ENCODE measurements at places on chromosomes 6 and 20.
A peak's percentile ranks its signal among the peaks of the same experiment; 100 is the strongest.

- DNase-seq = no peak
Measured at GRCh38 chr20:10591946-10592521, 81.8 kb downstream of the JAG1 start.

- DNase-seq = no peak
Measured at GRCh38 chr6:167703781-167704180, 122.9 kb upstream of the AFDN start.

- no peak for DNase-seq
Measured at GRCh38 chr6:129104560-129104959, 221.6 kb downstream of the LAMA2 start.

DNA sequence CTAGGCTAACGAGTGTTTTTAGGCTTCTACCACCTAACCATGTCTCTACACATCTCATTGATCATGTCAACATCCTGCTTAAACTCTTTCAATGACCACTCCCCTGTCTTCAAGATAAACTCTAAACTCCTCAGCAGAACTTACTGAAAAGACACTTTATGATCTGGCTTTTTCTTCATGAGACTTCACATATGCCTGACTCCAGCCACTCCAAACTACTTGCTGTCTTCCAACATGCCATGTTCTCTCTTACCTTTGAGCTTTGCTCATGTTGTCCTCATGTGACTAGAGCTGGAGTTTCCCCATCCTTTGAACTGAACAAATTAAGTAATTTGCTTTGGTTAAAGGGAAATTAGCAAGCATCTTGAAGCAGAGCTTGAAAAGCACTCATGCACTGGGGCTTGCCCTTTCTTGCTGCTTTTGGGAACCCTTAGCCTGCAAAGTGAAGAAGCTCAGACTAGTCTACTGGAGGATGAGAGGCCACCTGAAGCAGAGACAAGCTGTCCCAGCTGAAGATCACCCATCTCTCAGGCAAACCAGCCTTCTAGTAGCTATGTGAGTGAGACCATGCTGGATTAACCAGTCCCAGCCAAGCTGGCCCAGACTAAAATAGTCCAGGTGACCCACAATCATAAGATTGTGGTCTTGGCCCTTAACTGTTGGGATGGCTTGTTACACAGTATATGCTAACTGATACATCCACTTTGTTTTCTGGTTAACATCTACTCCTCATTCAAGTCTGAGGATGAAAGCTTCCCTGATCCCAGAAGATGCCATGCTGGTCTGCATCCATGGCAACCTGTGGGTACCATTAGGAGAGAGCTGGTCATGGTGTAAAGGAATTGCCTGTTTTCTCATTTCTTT, 235.8 kb downstream of the GMPR start:
- DNase-seq = no peak

GRCh38 chr6:112429226-112429625, 82.1 kb downstream of the RFPL4B start:
- no peak for DNase-seq

- DNase-seq = peak; percentile 28
Measured at GRCh38 chr6:97215157-97215769, 67.8 kb downstream of the MMS22L start.

DNA sequence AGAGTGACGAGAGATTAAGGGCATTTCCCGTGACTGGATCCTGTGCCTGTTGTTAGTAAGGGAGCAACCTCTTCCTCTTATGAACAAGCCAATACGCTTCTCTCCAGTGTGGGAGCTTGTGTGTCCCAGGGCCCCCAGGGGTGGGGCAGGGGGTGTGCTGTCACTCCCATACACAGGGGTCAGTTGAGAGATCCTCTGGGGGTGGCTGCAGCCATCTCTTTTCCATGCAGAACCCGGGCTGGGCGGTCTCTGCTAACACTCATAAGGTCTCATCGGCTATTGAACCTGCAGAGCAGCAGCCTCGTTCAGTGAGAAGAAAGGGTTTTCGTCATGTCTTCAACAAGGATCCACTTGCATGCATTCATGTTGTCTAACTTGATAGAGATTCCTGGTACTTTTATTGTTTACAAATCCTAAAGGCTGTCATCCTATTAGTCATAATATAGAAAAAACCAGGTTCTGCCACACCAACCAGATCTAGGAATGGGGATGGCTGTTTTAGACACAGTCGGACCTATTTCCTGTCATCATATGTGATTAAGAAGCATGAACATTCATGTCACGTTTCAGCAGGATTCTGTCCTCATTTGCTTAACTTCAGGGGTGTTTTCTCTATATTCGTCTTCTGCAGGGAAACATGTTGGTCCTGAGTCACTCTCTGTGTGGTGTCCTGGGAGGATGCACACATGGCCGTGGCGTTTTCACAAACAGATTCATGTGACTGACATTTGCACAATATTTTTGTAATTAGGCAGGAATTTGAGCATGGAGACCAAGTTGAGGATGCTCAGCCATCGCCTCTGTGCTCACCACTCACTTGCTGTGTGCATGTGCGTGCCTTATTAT, 13.3 kb upstream of the THBS2 start:
- no peak for DNase-seq

GRCh38 chr6:69871107-69871506, 4.8 kb downstream of the COL19A1 start:
- DNase-seq = no peak

DNA sequence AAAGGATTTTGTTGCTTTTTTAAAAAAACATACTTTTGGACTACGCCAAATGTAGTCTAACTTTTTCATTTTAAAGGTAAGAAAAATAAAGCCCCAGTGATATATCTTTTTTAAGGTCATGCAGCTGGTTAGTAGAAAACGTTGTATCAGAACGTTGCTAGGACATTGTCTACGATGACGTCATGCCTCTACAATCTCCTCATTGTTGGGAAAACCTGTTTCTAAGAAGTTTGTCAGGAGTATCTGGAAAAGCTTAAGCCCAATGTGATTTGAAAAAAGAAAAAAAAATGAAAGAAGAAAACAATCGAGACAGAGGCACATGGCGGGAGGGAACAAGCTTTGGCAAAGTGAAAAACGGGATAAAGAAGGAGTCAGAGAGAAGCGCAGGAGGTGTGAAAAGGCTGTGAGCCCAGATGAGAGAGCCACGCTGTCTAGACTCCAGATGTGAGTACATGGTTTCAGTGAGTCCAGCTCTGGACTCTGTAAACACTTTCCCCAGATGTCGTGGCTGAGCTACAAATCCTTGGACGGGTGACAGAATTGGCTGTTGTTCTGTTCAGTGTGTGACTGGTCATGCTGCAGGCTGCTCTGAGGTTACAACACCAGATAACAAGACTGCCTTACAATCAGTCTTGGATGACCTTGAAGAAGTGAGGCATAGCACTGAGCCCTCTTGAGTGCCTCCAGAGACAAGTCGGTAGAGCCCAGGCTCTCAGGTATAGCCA, 656.7 kb upstream of the ID4 start:
- DNase-seq = peak; percentile 95

DNA sequence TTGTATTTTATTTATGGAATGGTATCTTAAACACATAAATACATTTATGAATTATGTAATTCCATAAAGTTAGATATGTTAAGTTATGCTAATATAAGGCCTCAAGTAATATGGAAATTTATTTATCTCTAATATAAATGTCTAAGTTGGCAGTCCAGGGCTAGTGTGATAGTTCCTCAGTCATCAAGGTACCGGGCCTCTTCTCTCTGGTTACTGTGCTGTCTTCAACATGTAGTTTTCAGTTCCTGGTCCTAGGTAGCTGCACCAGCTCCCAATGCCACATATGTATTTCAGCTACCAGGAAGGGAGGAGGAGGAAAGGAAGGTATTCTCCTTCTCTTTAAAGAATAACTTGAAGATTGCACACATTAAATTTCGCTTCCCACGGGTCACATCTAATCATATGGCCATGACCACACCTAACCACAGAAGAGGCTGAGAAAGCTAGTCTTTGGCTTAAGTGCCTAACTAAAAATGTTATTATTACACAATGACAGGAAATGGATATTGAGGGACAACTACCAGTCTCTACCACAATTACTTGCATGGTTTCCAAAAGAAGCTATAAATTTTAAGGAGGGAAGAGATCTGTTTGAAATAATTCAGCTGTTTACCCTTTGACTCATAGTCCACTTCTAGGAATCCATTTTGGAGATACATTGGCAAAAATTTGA, 68.6 kb downstream of the BCKDHB start:
- peak; percentile 59 for DNase-seq

DNA sequence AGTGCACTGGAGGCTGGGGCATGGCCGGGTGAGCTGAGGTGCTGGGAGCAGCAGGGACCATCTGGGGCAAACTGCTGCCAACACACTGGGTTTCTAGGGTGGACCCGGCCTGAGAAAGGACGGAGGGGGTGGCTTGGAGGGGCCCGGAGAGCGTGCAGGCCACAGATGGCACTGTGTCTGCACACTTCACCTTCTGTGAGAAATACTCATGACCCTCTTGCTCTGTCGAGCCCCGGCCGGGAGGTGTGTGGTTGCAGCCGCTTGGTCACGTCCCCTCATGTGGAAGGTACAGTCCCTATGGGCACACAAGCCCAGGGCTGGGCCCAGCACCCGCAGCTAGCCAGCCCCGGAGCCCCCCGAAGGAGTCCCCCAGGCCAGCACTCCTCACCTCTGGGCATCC, 59.7 kb downstream of the RBM38 start:
- no peak for DNase-seq

GRCh38 chr6:118722829-118723813, 71.7 kb upstream of the CEP85L start:
- no peak for DNase-seq

- peak; percentile 85 for DNase-seq
Measured at GRCh38 chr6:28542440-28543296, 17.0 kb downstream of the GPX5 start.

- peak; percentile 43 for DNase-seq
Measured at GRCh38 chr6:132931936-132932514, 117.7 kb downstream of the RPS12 start.

GRCh38 chr6:131754715-131755567, 44.1 kb upstream of the CTAGE9 start:
- DNase-seq = no peak

GRCh38 chr20:37414224-37415035, 68.5 kb downstream of the SRC start:
- DNase-seq = no peak

DNA sequence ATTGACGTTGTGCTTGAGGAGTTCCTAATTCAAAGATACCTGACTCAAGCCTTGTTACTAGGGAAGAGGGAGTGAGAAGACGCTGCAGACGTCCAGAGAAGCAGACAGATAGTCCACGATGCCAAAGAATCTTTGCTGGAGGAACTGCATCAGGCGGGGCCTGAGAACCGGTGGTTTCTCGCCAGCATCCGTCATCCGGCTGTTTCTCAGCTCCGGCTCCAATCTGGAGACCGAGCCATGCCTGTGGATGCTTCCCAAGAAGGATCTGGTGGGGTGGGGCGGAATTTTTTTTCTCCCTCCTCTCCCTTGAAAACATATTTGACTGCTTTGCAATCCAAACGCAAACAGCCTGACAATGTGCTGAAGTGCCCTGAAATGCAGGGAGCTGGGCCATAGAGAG, 125.8 kb upstream of the SRSF6 start:
- DNase-seq = peak; percentile 41

- no peak for DNase-seq
Measured at GRCh38 chr6:108578595-108579327, 18.0 kb downstream of the FOXO3 start.

GRCh38 chr6:156602066-156602385, 175.2 kb upstream of the ARID1B start:
- DNase-seq = no peak

- no peak for DNase-seq
Measured at GRCh38 chr20:49361862-49362660, 84.2 kb upstream of the ZNFX1 start.

GRCh38 chr20:32248043-32248442, 29.4 kb upstream of the KIF3B start:
- DNase-seq = no peak

- peak; percentile 58 for DNase-seq
Measured at GRCh38 chr20:47875297-47876025, 90.2 kb upstream of the SULF2 start.

GRCh38 chr6:150025201-150025917, at the start of gene RAET1L:
Gene RAET1L (minus strand): TSS chr6:150025532. CDS start chr6:150025471, 61 bp downstream.
- peak; percentile 68 for DNase-seq

- no peak for DNase-seq
Measured at GRCh38 chr6:158807515-158808441, 11.4 kb downstream of the EZR start.

- no peak for DNase-seq
Measured at GRCh38 chr6:137884149-137884909, 17.3 kb downstream of the TNFAIP3 start.

DNA sequence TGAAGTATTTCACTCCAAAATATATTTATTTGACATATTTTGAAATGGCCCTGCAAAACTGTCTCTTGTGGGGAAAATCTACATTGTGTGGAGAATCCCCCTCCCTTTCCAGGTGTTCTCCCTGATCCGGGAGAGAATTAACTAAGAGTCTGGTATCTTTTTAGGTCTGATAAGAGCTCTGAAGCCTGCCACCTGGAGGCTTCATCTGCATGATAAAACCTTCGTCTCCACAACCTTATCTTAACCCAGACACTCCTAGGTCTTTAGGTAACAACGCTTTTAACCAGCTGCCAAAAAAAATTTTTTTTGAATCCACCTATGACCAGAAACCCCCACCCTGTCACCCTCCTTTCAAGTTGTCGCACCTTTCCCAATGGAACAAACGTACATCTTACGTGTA, 43.0 kb downstream of the FAM184A start:
- no peak for DNase-seq

DNA sequence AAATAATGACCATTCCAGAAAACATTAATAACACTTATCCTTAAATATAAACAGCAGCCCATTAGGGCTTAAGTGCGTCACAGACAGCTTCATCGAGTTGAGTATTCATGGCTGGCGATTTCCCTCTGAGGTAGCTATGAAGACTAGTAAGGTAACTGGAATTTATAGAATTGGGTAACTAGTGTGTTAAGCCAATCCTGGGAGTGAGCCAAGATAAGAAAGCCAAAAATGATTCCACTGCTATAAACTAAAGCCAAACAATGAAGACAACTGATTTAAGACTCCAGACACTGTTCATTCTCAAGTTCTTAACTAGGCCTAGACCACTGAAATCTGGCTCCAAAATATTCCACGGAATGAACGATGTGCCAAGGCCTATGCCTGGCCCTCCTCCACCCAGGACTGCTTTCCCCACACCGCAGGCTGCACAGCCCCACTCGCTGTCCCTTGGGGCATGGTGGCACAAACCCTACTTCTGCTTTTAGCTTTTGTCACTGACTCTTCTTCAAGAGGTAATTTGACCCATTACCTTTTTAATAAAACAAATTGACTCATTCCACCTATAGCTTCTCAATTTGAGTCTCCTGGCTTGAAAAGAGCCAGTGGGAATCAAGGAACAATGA, 66.0 kb downstream of the BLOC1S5 start:
- DNase-seq = no peak

- DNase-seq = no peak
Measured at GRCh38 chr6:1714654-1715053, 104.9 kb downstream of the FOXC1 start.

- DNase-seq = no peak
Measured at GRCh38 chr6:80333342-80333741, 226.9 kb downstream of the BCKDHB start.

Data from muscle of back (tissue), 13 donors.